ENCODE measurements at places on chromosomes 11 and 22.

DNA sequence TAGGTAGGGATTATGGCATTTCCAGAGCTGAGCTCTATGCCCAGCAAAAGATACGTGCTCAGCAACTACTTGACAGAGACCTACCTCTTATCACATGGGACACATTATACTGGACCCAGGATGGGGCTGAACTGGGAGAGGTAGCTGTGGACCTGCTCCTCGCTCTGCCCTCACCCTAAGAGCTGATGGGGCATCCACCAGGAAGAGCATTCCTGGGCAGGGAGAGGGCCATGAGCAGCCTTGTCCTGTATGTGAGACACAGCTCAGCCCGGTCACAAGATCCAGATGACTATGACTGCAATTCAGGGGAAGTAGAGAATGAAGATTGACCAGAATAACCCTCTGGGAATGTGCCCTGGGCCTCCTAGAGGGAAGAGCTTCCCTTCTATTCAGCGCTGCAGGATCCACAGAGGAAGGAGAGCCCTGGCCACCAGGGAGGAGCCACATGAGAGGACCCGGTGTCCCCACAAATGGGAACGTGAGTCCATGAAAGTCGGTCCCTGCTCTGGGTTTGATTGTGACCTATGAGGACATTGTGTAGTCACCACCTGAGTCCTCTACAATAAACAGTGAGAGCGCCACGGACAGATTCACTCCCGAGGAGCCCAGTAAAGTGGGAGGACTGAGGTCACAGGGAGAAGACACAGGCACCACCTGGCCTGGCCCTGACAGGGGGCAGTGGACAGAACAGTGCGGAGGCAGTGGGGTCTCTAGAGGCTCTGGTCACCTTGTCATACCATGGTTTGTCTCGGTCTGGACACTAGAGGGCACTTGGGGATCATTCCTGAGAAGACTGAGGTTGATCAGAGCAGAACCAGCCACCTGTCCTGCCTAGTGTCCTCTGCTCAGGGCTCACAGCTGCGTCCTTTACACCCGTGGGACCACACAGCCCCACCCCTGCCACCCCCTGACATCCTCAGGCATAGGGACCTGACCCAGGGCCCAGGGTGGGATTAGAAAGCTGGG lies 99.5 kb downstream of the ZNF280B start:
- no peak for DNase-seq

DNA sequence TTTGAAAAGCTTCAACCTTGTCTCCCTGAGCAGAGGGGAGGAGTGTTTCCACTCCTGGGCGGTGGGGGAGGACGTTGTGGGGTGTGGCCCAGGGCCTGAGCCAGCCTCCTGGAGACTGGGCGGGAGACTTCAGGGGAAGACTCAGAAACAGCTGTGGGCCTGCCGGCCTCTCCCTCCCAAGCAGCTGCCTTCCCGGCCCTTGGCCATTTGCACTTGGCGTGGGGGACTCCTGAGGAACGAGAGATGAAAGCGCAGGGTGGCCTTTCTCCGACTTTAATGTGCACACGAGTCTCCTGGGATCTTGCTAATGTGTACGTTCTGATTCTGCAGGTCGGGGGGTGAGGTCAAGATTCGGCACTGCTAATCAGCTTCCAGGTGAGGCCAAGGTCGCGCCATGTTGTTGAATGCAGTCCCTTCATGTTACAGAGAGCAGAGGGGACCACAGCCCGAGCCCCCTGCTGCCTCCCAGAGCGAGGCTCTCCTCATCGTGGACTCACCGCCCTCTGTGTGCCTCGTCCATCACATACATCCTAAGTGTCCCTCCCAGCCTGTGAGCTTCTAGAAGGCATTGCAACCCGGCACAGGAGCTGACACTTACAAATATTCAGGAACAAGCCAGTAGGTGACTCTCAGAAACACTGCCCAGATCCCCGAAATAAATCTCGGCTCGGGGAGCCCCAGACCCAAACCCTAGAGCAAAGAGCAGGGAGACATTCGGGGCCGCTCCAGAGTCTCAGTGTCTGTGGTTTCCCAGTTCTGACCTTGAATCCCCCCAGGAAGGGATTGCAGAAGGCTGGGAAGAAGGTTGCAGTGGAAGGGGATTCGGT lies 7.7 kb downstream of the LIF start:
- no peak for DNase-seq

DNA sequence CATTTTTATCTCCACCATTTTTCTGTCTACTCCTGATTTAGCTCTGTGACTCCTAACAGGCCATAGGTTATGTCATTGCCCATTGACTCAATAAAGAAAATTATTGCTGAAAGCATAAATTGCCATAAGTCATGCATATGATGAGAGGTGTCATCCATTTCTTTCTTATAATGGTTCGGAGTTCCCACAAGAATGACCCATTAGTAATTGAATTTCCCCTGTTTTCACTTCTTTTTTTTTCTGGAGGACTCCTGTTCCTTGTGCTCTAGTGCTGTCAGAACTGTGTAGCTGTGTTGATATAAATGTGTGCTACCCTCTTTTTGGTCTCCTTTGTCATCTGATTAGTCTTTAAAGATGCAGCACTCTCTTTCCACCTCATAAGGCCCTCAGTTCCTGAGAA lies 22.9 kb upstream of the CARD18 start:
- no peak for DNase-seq

- DNase-seq = no peak
Measured at GRCh38 chr11:27806122-27806521, 105.9 kb upstream of the BDNF start.

- no peak for DNase-seq
Measured at GRCh38 chr11:10561043-10561818, 7.2 kb downstream of the LYVE1 start.

GRCh38 chr11:56700914-56701485 lies 2.1 kb downstream of the OR9G1 start:
- no peak for DNase-seq

- DNase-seq = no peak
Measured at GRCh38 chr11:117187799-117188481, 9.4 kb downstream of the SIDT2 start.

- no peak for DNase-seq
Measured at GRCh38 chr11:122261546-122261945, 145.5 kb upstream of the BLID start.

GRCh38 chr22:39625569-39626537 lies 55.3 kb downstream of the CACNA1I start:
- no peak for DNase-seq
